ENCODE measurements at places on chromosomes 1 and 21.

- no peak for DNase-seq
Observed at GRCh38 chr1:223755432-223755792, 43.1 kb downstream of the CAPN2 start.

DNA sequence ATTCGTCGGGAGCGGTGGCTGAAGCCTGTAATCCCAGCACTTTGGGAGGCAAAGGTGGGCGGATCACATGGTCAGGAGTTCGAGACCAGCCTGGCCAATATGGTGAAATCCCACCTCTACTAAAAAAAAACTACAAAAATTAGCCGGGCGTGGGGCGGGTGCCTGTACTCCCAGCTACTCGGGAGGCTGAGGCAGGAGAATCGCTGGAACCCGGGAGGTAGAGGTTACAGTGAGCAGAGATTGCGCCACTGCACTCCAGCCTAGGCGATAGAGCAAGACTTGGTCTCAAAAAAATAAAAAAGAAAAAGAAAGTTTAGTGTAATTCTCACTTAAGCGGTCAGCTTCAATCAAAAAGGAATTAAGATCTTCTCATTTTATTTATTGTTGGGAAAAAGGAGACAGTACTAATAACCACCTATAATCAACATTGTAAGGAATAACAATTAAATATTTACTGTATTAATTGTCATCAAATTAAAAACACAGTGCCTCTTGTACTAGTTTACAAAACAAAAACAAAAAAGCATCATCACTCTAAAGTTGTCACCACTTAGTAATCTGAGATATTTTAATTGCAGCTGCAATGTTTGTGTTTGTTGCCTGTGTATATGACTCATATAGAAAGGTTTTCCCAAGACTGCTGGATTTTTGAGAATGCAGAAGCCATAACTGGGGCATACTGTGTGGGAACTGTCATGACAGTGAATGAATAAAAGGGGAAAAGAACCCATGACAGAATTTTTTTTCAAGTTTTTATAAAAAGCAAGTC is 3.7 kb downstream of the FBXO42 start:
- no peak for DNase-seq

DNA sequence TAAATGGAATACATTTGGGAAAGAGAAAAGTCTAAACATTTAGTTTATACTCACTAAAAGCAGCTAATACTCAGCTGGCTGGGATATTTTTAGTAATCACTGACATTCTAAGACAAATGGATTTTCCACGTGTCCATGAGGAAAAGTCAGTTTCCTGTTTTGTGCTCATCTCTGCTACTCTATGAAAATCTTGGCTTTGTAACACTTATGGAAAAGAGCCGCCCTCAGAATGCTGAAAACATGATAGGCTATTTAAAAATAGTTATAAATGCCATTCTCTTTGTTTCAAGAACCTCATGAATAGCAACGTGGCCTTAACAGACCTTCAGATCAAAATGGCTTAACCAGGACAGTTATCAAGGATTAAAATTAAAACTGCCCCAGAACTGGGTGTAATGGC is 29.9 kb downstream of the MRAP start:
- no peak for DNase-seq

- DNase-seq, result no peak
Observed at GRCh38 chr21:37675202-37675801, 241.0 kb downstream of the KCNJ6 start.

GRCh38 chr1:147599362-147600118 is 58.2 kb downstream of the BCL9 start:
- DNase-seq, result peak; percentile 62

GRCh38 chr1:63408331-63408730 is 40.9 kb downstream of the ALG6 start:
- DNase-seq, result no peak

DNA sequence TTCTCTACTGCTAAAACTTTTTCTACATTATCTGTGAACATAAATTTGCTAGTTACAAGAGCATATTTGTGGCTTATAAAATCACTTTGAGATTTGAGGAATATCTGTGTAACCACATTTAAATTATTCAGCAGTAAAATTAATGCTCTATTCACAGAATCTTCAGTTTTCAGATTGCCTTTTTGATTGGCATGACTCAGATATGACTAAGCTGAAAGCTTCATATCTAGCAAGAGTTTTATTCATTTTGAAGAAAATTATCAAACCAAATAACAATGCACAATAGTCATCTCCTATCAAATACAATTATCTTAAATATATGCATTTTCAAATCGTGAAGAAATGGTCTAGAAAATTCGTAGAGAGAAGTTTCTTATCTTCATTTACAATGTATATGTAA is 1498.2 kb upstream of the B3GALT2 start:
- no peak for DNase-seq

- no peak for DNase-seq
Observed at GRCh38 chr1:224500796-224501195, 66.2 kb upstream of the WDR26 start.

DNA sequence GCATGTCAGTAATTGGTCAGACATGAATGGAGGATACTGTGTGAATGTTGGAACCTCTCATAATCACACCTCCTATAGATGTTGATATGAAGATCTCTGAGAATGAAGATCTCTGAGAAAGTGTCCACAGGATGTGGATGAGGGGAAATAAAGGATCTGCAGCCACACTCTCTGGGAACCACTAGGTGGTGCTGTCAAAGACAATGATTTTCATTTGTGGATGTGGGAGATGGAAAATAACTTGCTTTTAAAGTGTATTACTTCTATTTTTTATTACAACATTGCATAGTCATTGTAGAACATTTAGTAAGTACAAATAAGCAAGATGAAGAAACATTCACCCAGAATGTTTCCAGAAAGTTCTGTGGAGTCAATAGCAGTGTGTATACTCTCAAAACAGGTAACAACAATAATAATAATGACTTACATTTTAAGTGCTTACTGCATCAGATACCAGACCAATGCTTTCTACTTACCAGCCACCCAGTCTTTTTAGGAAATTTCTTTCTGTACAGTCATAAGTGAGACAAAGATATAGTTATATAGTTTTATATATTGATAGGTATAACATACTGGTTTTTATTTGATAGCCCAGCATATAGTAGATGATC is 128.2 kb downstream of the ATG4C start:
- DNase-seq, result no peak

DNA sequence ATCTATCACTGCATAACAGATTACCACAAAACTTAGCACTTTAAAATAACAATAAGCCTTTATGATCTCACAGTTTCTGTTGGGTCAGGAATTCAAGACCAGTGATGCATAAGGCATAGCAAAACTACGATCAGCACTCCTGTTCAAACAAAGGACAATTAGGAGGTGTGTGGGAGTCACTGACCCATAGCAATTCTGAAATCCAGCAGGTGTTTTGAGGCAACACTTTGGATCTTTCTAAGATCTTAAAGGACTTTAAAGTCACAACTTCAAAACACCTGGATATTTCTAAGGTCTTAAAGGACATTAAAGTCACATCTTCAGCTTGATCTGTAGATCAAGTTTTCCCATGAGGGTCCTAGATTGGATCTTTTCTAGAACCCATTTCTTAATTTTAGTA is 35.3 kb downstream of the AKT3 start:
- no peak for DNase-seq

DNA sequence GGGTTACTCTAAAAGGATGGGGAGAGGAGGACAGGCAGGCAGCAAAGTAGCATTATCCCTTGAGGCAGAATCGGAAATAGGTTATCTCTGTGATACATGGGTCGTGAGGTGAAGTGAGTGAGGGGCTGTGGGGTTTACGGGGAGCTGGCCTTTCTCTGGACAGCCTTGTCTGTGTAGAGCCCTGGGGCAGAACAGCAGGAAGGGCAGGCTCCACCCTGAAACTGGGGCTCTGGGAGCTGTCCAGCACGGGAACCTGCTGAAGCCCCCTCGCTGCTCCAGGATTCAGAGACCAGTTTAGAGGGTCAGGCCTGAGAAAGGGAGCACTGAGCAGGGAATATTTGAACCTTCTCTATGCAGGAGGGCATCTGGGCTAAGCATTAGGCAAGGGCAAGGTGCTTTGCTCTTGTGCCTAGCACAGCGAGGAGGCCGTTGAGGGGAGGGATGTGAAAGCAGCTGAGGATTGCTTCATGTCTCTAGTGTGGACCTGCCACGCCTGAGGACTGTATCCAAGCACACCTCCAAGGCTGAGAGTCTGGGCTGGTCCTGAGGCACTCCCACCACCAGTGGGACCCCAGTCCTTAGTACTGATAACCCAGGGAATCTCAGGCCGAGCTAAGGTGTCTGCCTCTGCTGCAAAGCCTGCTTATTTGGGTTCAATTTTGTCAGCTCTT is 55.8 kb downstream of the NAV1 start:
- DNase-seq, result no peak

DNA sequence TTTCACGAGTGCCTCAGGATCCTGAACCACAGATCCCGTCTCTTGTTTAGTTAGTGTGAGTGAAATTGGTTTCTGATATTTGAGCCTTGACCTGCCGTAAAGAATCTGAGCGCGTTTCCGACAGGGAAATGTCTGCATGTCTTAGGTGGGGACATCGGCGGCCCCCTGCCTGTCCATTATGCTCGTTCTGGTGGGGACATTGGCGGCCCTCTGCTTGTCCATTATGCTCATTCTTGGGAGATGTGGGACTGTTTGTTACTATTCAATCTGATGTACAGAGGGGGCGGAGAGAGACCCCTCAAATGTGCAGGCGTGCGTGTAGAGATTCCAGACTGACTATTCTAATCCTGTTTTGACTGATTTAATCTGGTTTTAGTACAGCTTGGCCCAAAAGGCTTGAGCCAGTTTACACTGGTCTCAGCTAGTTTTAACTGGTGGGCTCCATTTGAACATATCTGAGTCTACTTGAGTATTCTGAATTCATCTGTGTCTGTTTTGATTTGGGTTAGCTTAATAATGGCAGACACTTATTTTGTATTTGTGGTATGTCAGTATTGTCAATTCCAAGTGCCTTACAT is 6.6 kb upstream of the TINAGL1 start:
- no peak for DNase-seq

DNA sequence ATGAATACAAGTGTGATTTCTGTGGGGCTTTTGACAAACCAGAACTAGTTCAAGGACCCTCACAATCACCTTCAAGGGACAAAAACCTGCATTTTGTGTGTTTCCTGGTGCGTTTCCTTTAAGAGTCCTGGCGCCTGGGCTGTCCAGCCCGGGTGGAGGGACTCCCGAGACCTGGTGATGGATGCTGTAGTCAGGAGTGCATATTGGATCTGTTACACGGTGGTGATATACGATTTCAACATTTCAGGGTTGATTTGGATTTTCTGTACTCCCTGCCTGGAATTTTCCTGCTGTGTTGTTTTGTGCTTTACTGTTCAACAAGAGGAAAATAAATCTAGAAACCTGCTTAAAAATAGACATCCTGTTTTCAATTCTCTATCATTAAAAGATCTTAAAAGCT is 162.0 kb downstream of the KIF26B start:
- no peak for DNase-seq

GRCh38 chr1:39671433-39671792 is 494 bp downstream of the NT5C1A start:
- no peak for DNase-seq

- no peak for DNase-seq
Observed at GRCh38 chr1:62288662-62289061, 30.6 kb downstream of the KANK4 start.

GRCh38 chr1:178057912-178058534 is 35.9 kb upstream of the RASAL2 start:
- no peak for DNase-seq

- no peak for DNase-seq
Observed at GRCh38 chr1:175744833-175745232, 1.4 kb upstream of the TNR start.

GRCh38 chr1:93756657-93757056 is 75.0 kb upstream of the BCAR3 start:
- no peak for DNase-seq

GRCh38 chr1:3162322-3162882 is 93.4 kb downstream of the PRDM16 start:
- DNase-seq, result no peak

DNA sequence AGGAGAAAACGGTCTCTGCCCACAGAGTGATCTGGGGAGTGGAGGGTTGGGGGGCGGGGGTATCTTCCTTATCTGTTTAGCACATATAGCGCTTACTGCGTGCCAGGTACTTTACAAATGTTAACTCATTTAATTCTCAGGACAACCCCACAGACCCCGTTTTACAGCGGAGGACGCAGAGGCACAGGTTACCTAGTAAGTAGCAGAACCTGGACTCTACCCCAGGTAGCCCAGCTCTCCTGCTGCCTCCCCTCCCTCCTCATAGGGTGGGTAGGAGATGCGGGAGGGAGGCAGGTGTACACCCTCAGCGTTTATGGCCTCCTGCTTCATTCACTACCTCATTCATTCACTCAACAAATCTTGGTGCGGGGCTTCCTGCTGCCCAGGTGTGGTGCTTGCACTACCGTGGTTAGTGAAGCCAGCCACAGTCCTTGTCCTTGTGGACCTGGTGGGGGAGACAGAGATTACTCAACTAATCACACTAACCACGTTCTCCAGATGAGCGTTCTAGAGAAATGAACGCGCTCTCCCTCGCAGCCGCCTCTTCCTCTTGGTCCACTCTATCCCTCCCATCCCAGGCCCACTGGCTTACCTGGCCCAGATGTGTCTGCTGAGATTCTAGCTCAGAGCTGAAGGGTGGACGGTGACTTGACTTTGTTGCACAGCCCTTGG is 102.0 kb downstream of the IER5 start:
- DNase-seq, result no peak

DNA sequence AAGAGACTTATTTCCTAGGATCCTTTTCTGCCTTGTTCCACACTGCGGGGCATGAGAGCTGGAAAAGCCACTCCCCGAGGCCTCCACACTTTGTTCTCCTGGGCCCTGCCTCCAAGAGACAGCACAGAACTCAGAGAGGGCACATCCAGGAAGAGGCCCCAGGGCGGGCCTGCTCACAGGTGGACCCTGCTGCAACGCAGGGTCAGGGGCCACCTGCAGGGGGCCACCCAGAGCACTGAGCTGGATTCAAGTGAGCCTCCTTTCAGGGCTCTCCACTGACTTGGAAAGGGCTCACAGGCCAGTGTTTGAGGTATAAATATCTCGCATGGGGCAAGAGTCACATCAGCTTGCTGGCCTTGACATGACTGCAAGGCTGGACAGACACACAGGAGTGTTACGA is 4.8 kb downstream of the RGS16 start:
- no peak for DNase-seq

- no peak for DNase-seq
Observed at GRCh38 chr1:169844941-169845608, 48.6 kb downstream of the SCYL3 start.

GRCh38 chr1:44631333-44631646 is 43.0 kb downstream of the TMEM53 start:
- DNase-seq, result no peak

DNA sequence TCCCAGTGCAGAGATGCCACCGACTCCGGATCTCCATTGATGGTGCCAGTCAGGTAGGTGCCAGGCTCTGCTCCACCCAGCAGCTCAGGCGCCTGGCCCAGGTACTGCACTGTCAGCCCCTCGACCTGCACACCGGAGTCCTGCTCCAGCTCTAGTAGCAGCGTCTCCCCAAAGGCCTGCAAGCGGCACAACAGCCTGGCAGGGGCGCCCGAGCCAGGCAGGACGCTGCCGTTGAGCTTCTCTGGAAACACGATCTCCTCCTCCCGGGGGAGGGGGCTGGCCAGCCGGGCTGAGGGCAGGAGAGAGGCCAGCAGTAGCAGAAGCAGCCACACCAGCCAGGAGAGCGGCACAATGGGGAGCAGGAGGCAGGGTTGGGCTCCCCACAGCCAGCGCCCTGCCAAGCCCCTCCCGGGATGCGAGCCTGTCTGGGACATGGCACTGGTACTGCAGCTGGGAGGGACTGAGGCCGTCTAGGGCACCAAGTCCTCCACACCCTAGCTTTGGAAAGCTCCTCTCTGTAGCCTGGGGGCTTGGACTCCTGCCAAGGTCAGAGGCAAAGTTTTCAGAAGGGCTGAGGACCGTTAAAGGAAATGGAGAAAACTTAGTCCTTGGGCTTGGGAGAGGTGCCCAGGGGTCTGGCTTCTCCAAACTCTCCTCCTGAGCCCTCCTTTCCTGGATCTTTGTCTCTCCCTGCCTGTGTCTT is 509 bp downstream of the ADAMTS4 start:
- no peak for DNase-seq
